ENCODE measurements at places on chromosomes 16 and 17. TPM values are rescaled to one million over a fixed set of nuclear protein-coding genes. Genes with fewer than 3 reads are reported as not detected.

The KRTAP4-2 gene
- not detected for total RNA-seq

DNA sequence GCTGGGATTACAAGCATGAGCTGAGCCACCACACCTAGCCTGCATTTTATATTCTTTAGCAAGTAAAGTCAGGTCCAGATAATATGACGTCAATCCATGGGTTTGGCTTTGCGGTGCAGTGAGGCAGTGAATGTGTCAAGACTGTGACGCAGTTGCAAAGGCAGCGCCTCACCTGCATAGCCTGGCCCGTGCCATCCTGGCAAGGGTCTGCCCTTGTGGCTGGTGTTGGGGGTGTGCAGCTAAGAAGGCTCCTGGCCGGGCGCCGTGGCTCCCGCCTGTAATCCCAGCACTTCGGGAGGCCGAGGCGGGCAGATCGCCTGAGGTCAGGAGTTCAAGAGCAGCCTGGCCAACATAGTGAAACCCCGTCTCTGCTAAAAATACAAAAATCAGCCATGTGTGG lies 7.0 kb downstream of the PDF start:
- DNase-seq: no peak
- peaks cover 8% of the 10 kb centered on the region for H3K4me1 ChIP-seq
- no peak overlapping the region for H3K27ac ChIP-seq
- no peak overlapping the region for H3K4me3 ChIP-seq
- H3K27me3 ChIP-seq: no peaks in the 10 kb centered on the region
- H3K36me3 ChIP-seq: peaks cover 63% of the 10 kb centered on the region

DNA sequence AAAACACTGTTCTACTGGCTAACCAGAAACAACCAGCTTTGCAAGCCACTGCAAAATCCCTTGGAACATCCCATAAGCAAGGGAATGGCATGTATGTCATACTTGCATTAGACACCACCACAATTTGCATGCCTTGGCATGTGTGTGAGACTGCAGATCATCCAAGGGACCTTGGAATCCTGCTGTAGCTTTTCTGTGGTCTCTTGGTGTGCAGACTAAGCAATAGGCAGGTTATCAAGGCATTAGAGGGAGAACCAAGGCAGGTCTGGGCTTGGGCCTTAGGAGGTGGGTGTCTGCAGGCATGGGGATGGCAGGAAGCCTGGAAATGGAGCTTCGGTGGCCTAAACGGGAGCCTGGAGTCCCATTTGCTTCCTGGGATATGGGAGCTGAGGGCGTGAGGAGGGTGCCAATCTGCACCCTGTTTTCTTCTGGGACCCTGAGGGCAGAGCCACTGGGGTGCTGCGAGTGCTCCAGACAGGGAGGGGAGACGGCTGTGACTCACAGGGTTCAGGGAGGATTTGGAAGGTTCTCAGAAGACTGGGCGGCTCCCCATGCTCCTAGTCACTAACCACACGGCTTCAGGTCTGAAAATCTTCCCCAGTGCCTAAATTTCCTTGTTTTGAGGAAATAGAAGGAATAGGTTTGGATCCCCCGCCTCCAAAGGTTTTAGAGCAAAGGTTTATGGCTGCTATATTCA lies 36.6 kb downstream of the FAM20A start:
- no peaks in the 10 kb centered on the region for H3K27me3 ChIP-seq
- H3K27ac ChIP-seq: no peak overlapping the region
- H3K36me3 ChIP-seq: no peaks in the 10 kb centered on the region
- H3K4me1 ChIP-seq: no peaks in the 10 kb centered on the region
- H3K4me3 ChIP-seq: no peak overlapping the region
- DNase-seq: no peak

GRCh38 chr17:19386974-19387920 lies at the start of gene MFAP4:
MFAP4 (minus strand) TSS chr17:19387190; CDS start chr17:19387155, 35 bp downstream.
- H3K4me3 ChIP-seq: peak within 1 kb of the TSS; percentile 42
- H3K27ac ChIP-seq: peak within 1 kb of the TSS; percentile 64
- H3K36me3 ChIP-seq: peaks cover 9% of the 10 kb centered on the region
- H3K4me1 ChIP-seq: peaks cover 25% of the 10 kb centered on the region
- no peaks in the 10 kb centered on the region for H3K27me3 ChIP-seq
- peak; percentile 84 for DNase-seq

DNA sequence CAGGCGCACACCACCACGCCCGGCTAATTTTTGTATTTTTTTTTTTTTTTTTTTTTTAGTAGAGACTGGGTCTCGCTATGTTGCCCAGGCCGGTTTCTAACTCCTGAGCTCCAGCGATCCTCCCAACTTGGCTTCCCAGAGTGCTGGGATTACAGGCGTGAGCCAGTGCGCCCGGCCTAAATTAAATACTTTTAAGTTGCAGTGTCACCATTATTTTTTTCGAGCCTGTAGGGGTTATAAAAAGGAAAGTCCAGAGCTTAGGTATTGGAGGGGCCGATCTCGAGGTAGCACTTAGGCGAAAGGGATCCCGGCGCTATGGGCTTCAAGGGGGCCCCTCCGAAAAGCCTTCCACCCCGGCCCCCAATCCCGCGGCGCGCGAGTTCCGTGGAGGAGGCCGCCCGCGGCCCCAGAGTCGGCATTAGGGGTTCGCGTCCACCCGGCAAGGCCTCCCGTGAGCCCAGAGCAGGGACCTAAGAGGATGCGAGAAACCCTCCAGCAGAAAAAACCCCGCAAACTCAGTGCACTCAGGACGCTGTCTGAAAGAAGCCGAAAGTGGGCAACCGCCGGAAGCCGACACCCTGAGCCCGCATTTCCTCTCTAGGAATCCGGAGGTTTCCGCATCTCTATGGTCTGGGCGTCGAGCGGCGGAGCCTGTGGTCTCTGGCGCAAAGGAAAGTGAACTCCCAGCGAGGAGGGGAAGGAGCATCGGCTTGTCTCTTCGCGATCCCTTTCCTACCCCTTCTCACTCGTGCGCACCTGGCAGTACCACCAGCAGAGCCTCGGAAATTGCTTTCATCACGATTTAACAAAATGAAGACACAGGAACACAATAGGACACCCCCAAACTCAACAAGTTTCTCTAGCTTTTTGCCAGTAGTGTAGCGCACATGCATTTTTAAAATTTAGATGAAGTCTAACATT lies 14.1 kb upstream of the RGS9 start:
- H3K4me1 ChIP-seq: no peaks in the 10 kb centered on the region
- peak overlapping the region; percentile 68 for H3K27ac ChIP-seq
- no peaks in the 10 kb centered on the region for H3K36me3 ChIP-seq

DNA sequence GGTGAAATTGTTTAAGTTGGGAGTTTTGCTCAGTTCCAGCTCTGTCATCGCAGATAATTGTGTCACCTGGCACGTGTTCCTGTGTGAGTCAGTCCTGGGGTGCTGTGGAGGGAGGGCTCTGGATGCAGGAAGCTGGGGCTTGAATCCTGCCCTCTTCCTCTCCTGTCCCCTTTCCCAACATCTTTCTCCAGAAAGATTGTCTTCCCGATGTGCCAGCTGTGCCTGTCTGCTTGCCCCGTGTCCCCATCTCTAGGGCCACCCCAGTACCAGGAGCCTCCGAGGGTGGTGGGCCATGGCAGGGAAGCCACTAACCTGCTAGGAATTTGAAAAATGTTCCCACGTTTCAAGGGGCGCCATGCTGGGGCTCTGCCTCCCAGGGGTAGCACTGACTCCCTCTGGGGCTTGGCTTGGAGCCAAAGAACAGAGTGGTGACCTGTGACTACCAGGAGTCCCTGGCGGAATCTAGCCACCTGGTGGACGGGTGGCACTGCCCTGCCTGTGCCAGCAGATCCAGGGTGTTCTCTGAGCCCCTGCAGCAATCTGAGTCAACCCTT lies 198.1 kb downstream of the ENGASE start:
- H3K27me3 ChIP-seq: no peaks in the 10 kb centered on the region
- DNase-seq: no peak
- H3K4me1 ChIP-seq: no peaks in the 10 kb centered on the region
- no peak overlapping the region for H3K27ac ChIP-seq

DNA sequence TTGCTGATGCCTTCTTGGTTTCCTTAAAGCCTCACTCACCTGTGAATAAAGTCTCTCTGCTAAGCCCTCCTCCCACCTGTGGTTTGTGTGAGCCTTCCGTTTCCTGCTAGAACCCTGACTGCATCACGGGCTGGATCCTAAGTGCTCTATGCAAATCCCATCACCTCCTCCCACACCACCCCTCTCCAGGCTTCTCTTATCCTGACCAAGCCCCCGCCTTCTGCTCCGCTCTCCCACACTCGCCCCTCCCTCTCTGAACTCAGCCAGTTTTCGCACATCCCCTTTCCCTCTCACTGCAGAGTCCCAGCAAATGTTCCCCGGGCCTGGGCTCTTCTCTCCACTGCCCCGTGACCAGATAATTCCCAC lies 51.8 kb downstream of the PIMREG start:
- peaks cover 4% of the 10 kb centered on the region for H3K27me3 ChIP-seq
- H3K36me3 ChIP-seq: no peaks in the 10 kb centered on the region
- H3K4me3 ChIP-seq: no peak overlapping the region
- DNase-seq: no peak
- no peak overlapping the region for H3K27ac ChIP-seq
- no peaks in the 10 kb centered on the region for H3K4me1 ChIP-seq

DNA sequence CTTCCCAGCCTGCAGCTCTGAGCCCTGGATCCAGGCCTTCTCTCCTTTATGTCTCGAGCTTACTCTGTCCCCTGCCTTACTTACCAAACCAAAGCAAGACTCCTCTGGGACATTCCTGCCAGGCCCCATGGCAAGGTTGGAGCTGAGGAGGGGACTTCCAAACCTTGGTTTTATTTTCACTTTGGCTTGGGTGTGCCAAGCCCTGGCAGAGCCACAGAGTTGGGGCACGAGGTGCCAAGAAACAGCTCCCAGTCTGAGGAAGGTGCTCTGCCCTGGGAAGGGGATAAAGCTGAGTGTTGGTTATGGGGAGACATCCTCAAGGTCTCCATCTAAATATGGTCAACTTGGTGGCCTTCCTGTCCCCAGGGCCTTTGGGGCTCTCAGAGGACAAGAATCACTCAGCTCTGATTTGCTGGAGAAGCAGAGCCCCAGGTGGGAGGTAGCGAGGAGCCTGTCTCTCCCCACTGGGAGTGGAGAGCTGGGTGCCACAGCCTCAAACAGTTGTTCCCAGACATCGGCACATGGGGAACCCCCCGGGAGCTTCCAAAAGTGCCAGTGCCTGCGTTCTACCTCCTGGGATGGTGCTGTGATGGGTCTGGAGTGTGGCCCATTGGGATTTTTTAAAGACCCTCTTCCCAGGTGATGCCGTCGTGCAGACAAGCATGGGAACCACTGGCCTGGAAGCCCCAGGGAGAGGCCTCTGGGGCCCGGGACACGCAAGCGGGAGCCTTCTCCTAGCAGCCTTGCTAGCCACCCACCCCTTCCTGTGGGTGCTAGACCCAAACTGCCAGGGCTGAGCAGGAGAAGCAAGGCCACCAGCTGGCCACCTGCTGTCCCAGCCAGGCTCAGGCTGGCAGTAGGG lies 10.3 kb downstream of the NLRC5 start:
- H3K4me1 ChIP-seq: peaks cover 19% of the 10 kb centered on the region
- H3K4me3 ChIP-seq: no peak overlapping the region
- H3K36me3 ChIP-seq: no peaks in the 10 kb centered on the region
- DNase-seq: no peak
- no peaks in the 10 kb centered on the region for H3K27me3 ChIP-seq

DNA sequence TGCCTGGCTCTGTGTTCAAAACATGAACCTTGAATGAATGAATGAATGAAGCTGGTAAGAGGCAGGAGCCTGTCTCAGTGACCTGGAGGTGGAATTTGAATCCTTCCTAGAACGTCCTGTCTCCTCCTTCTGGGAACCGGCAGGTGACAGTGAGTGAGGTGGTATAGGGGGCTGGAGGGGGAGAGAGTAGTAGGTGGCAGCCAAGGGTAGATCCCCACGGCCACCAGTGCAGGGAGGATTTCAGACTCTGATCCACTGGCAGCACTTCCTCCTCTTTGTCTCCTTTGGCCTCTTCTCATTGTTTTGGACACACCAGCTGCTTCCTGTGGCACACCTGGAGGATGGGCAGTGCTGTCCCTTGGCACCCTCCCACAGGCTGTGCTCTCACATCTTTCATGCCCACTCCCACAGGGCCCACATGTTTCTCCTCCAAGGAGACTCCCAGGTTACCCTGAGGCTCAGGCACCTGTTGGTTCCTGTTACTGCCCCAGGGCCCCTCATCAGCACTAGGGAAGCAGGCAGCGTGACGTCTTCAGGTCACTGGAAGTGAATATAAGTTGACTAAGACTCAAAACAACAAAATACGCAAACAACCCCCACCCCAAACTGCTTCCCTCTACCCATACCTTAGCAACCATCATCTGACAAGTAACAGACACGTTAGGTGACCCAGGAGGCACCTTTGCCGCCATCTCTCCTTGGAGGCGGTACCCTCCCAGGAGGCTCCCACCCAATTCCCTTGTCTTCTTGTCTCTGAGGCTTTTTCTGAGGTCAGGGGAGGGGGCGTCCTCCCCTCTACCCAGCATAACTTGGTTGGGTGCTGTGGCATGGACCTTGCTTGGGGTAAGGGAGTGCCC lies 84.6 kb downstream of the N4BP1 start:
- DNase-seq: no peak
- H3K4me3 ChIP-seq: no peak overlapping the region
- H3K27ac ChIP-seq: no peak overlapping the region
- peaks cover 3% of the 10 kb centered on the region for H3K27me3 ChIP-seq
- no peaks in the 10 kb centered on the region for H3K36me3 ChIP-seq
- H3K4me1 ChIP-seq: no peaks in the 10 kb centered on the region

DNA sequence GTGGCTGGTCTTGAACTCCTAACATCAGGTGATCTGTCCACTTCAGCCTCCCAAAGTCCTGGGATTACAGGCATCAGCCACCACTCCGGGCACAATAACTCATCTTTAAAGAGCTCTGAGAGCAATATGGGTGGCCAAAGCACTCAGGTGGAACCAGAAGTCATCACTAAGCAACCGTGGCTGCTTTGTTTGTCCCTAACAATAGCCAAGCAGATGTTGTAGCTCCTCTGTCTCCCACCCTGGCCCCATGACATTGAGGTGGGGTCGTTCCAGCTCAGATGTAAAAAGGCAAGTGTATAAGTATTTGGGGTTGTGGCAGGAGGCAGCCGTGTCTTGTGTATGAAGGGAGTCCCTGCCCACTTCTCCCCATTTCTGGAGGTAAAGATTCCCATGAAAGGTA lies 3.7 kb upstream of the SCIMP start:
- no peak for DNase-seq
- no peak overlapping the region for H3K4me3 ChIP-seq
- no peaks in the 10 kb centered on the region for H3K27me3 ChIP-seq

DNA sequence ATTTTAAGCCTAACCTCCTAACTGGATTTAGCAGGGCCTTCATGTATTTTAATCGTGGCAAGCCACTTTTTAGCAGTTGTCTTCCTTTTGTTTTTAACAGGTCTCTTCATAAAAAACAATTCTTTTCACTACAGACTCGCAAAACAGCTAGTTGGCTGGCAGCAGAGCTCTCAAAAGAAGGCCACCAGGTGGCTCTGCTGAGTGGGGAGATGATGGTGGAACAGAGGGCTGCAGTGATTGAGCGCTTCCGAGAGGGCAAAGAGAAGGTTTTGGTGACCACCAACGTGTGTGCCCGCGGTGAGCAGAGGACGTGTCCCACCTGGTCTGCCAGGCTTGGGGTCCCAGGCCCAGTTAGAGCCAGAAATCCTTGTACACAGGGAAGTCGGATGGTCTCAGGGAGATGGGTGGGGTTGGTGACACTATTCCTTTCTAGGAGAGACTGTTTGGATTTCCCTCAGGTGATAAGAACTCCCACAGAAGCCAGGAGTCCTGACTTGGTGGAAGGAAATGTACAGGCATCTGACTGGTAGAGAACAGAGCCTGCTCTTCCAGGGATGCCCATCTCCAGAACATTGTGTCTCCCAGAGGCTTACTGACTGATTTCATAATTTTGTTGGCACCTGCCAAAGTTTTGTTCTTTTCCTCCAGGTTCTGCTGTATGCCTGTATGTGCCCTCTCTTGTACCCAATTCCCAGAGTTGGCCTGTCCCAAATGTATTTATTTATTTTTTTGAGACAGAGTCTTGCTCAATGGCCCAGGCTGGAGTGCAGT lies 14.9 kb upstream of the DDX19A start:
- H3K4me3 ChIP-seq: no peak overlapping the region
- DNase-seq: no peak
- H3K36me3 ChIP-seq: peaks cover 10% of the 10 kb centered on the region
- H3K27ac ChIP-seq: no peak overlapping the region
- no peaks in the 10 kb centered on the region for H3K27me3 ChIP-seq

Data from astrocyte (in vitro differentiated cells and primary cell).